ENCODE measurements at places on chromosomes 3 and 15.

GRCh38 chr3:108123326-108123725 lies 32.5 kb upstream of the CD47 start:
- no peak for DNase-seq

DNA sequence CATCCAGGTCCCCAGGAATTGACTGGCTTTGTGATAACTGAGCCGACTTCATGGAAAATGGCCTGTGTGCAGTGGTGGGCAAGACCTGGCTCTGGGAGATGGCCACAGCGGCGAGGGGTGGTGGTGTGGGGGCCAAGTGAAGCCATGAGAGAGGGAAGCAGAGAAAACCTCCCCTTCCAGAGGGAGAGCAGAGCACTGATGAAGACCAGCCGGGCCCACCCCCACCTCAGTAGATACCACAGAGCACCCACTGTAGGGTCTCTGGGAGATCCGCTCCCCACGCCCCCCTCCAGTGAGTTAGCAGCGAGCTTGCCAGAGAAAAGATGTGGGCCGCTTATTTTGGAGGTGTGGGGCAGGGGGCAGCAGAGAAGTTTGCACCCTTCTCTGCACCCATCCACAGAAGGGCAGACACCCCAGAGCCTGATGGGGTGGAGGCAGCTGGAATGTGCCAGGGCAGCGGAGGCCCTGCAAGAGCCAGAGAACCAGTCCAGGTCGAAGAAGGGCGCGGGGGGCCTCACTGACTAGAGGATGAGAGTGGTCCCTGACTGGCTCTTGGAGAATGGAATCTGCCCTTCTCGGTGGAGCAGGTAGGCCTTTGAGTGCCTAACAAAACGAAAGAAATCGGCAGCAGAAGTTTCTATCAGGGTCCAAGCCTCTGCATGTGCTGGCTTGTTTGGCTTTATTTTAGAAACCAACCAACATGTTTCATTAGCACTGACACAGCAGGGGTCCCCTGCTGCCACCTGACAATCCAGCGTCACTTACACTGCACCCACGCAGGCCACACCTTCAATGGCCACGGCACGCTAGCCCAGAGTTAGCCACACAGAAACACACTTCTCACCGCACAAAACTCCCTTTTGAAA lies 28.3 kb downstream of the MELTF start:
- DNase-seq: no peak

GRCh38 chr3:171135549-171135948 lies 109.0 kb upstream of the SLC2A2 start:
- DNase-seq: no peak

DNA sequence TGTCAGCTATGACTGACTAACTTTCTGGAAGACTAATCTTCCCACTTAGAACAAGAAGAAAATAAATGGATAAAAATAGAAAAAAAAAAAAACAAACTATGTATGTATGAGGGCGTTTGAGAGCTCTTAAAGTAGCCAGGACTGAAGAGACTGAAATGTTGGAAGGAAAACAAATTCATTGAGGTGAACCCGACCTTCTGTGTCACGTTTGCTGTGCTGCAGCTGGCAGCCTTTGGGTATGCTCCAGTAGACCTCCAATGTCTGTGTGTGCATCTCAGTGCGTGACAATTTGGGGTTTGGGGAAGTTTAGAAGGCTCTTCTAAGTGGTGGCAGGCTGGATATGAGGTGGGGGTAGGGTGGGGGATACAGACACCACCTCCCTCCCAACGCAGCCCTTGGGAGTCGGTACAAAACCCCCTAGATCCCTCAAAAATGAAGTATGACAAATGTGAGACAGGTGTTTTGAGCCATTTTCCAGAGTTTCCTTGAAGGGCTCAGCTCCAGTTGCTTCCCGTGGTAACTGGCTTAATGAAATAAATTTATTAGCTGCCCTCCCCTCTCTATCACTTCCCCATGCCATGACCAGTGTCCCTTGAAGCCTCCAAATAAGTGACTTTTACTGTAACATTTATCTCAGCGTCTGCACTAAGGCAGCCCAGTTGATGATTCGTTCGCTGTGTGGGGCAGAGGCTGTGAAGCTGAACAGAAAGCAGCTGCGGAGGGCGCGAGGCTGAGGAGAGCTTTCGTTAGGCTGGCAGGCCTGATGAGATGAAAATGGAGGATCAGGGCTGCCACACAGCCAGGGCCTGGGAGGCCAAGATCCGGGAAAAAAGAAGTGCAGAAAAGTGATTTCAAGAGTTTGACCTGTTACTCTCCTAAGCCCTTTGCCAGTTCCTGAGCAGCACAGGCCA lies 34.9 kb upstream of the GABRB3 start:
- no peak for DNase-seq

DNA sequence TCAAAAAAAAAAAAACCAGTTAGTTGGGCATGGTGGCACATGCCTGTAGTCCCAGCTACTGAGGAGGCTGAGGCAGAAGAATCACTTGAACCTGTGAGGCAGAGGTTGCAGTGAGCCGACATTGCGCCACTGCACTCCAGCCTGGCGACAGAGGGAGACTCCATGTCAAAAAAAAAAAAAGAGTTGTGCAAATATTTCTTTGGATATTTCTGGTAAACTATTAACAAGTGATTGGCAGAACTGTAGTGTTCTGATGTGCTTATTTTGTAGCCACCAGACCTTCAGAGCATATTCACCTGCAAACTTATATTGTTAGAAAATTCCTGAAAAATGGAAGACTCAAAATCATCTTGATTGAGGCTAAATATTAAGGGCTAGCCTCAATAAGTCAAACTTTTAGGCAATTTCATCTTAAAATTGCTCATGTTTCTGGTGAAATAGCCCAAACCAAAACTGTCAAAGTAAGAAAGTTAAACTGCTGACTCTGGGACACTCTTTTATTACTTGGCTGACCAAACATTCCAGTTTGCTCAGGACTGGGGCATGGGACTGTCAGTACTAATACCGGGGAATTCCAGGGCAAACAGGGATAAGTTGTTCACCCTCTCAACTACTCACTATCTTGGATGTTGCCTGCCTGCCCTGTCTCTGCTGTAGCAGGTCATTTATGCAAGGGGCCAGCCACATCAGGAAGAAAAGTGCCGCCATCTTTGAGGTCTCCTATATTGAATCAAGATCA lies 37.0 kb downstream of the ABHD2 start:
- DNase-seq: no peak

DNA sequence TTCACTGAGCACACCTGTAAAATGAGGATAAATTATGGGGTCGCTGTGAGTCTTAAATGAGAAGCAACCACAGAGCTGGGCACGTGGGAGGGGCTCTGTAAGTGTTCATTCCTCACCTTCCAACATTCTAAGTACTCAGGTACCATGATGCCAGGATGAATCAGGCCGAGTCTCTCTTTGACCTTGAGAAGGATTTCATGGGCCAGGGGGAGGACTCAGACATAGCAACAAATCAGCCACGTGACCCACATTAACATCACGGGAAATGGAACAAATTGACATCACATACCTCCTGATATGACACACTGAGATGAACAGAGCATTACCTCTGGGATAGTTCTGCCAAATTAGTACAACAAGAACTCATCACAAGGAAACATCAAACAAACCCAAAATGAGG lies 35.2 kb upstream of the USP3 start:
- DNase-seq: no peak

DNA sequence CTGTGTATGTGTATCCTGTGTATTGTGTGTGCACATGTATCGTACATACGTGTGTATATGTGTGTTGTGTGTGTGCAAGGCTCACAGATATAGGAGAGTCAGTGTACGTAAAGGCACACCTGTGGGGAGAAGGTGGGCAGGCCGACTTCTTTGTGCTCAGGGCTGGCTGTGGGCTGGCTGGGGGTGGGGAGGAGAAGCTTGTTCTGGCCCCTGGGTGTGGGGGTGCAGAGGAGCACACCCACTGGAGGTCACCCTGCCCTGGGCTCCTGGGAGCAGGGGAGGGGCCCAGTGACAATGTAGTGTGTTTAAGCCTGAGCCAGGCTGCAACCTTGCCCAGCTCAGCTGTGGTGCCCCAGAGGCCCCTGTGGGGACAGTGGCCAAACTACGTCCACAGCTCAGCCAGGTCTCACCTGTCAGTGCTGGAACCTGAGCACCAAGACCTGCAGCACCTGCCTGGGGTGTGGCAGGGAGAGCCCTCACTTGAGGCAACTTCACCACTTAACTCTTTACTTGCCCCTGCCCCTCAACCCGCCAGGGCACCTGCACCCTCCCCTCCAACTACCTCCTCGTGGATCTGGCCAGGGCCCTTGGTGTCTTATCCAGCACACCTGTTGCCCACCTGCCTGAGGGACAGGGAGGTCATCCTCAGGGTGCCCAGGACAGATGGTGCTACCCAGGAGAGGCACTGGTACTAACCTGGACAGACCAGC lies 2.6 kb upstream of the HHATL start:
- DNase-seq: no peak

GRCh38 chr3:63076357-63076756 lies 201.1 kb upstream of the CADPS start:
- DNase-seq: no peak

GRCh38 chr15:56812221-56812620 lies 78.9 kb upstream of the ZNF280D start:
- no peak for DNase-seq

DNA sequence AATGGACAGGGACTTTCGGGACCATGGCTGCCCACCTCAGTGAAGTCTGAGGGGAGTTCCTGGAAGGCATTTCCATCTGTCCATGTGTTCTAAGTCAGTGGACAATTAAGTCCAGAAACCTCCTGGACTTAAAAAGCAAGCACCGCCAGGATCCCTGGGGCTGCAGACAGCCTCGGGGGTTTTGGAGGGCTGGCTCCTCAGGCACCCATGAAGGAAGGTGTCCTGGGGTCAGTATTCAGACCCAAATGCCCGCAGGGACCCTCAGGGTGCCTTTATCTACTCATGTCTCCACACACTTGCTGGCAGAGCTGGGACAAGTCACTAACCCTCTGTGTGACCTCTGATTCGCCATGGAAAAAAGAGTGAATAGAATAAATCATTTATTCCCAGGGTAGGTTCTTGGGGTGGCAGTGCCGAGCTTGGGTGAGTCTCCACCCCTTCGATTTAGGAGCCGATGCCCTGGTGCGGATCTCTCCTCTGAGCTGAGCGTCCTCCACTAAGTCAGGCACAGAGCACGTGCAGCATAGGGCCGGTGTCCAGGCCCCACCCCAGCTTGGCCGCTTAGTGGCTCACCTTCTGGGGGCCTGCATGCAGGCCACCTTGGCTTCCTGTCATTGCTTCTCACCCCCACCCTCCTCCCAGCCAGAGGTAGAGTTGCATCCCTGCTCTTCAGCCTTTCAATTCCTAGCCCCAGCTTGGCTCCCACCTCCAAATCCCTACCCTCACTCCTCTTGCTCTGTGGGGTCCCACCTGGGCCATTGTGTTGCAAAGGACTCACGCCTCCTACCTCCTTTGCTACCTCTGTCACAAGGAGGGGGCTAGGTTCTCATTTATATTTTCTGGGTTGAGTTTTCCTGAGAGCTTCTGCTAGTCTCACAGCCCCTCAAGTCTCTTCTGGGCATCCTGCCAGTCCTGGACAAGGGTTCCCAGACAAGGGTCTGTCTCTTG lies 19.9 kb downstream of the SLC6A6 start:
- DNase-seq: no peak

DNA sequence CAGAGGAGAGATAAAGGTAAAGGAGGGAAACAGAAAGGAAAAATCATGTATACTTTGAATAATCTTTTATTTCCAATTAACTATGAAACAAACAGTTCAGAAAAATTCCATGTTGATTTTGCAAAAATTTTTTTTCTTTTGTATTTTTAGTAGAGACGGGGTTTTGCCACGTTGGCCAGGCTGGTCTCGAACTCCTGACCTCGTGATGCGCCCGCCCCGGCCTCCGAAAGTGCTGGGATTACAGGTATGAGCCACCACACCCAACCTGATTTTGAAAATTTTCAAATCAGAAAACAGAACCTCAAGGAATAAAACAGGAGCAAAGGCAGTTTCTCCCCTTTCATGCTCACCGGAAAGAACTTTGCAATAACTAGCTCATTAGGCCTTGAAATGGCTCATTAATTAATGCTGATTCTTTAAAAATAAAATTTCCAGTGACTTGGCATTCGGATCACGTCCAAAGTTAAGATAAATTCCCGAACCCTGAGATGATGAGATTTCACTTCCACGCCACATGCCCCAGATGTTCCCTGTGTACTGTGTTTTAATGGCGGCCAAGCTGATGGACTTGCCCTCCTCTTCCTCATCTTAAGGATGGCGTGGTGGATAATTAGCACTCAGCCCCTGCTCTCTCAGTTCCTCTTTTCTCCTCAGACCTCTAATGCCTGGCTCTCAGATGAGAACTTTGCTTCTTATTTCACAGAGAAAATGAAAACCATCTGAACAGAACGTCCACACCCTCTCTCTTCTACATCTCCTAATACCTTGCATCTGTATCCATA lies 10.8 kb downstream of the BCL2L10 start:
- DNase-seq: no peak

- no peak for DNase-seq
Observed at GRCh38 chr3:67389176-67389575, 265.2 kb downstream of the SUCLG2 start.

DNA sequence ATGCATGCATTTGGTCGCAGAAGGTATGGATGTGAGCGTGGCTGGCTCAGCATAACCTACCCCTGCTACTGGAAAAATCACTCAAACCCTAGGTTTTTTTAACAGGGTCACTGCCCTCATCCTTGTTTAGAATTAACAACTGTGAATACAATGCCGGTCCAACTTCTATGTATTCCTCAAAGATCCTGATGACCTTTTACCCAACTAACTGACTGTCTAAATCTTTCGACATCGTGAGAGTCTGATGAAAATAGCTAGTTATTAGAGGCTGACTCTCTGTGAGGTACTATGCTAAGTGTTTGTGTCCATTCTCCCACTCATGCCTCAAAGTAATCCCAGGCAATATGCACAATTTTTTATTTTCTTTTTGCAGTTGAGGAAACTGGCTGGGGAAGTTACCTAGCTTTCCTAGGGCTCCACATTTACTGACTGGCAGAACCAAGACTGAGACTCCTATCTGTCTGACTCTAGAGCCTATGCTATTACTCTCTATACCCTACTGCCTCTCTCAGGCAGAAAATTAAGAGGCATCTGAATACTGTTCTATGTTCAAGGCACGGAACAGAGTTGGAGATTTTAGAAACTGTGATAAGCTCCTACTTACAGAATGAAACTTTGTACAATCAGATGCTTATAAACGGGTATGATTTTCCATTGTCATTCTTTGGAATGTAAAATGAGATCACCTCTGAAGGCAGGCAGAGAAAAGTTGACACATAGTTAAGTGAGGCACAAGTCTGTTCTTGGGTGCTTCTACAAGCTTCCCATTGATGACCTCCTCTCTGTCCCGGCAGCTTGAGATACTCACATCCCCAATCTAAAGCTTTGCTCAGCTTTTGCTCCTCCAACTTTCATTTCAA lies 56.4 kb downstream of the FILIP1L start:
- DNase-seq: no peak

GRCh38 chr15:44188795-44189194 lies 6.3 kb downstream of the FRMD5 start:
- DNase-seq: no peak

DNA sequence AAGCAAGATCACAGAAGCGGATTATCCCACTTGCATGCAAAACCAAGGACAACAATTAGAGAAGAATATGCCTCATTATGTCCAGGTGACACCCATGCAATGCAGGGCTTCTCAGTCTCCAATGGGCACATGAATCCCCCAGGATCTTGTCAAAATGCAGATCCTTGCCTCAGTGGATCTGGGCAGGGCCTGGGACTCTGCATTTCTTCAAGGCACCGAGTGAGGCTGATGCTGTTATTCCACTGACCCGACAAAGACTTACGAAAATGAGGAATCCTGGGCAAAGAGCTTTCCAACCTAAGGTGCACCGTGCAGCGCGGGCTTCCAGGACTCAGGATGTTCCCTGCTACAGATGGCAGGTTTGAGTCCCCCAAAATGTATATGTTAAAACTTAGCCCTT lies 99.2 kb downstream of the ATP10A start:
- no peak for DNase-seq

- DNase-seq: no peak
Observed at GRCh38 chr3:142656575-142656974, 60.4 kb downstream of the PLS1 start.

GRCh38 chr3:48505146-48505545 lies 1.2 kb upstream of the SHISA5 start:
- no peak for DNase-seq

Measured in fibroblast of skin of abdomen (primary cell).